Cerebellar nuclear complex (tissue), 1 donor: ENCODE measurements at places on chromosomes 6 and 20.

DNA sequence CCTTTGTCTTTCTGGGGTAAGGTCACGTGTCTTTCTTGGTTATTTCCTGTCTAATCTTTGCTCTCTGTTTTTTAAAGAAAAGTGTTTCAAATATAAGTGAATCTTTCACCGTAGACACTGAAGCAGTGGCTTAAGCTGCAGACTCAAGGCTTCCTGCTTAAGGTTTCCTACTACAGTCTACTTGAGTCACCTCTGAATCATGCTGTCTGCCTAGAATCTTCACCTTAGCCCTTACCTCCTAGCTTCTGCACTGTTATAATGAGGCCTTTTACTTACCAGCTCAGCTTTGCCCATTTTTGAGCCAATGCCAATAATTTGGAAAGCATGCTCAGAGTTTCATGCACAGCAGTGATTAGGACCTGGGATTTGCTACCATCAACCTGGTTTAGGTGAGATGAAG lies 30.6 kb downstream of the ADGRF4 start:
- no peak for DNase-seq

- DNase-seq = no peak
Measured at GRCh38 chr20:50655311-50655880, 35.9 kb downstream of the RIPOR3 start.

DNA sequence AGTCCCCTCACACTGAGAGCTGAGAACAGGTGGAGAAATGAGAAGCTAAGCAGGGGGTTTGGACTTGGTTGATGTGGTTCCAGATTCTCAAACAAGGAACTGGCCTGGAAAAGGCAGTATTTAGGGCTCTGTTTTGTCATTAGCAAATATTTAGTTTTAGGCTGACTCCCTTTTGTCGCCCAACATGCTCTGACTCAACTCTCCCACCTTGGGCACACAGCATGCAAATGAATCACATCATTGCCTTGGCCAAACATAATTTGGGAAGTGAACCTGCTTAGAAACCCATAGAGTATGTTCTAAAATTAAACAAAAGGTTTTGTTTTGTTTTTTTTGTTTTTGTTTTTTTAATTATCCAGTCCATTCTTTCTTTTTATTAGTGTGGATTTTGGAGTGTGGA lies 9.5 kb upstream of the UQCC2 start:
- no peak for DNase-seq

DNA sequence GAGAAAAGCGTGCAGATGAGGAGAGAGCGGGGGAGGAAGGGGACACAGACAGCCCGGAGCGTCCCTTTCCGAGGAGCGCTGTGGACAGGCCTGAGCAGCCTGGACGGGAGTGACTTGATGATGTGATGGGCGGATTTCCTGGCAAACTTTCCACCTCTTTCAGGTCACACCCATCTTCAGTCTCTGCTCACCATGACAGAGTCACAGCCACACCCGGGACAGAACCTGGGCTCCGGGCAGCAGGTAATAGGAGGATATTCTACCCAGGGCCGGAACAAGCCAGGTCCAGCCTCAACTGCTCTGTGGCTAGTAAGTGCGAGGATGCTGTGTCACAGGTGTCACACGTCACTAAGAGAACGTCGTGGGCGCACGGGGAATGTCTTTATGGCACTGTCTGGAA lies 84.3 kb downstream of the THBS2 start:
- DNase-seq = no peak

DNA sequence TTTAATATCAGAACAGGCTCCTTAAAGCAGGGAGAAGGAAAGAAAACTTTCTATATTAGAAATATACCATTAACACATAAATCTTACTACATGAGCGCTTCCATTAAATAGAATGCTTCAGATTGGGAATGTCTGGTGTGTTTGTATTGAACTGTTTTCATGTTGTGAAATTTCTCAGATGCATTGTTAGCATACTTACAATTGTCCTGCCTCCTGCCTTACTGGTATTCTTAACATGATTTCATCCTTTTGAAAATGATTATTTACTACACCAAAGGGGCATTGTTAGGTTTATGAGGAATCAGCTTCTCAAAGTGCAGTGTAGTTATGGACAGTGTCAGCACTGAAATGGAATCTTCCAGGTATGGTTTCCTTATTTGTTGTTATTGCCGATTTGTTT lies 145.6 kb downstream of the MTFR2 start:
- DNase-seq = no peak

GRCh38 chr6:36180126-36180525 lies 16.4 kb upstream of the BRPF3 start:
- no peak for DNase-seq

DNA sequence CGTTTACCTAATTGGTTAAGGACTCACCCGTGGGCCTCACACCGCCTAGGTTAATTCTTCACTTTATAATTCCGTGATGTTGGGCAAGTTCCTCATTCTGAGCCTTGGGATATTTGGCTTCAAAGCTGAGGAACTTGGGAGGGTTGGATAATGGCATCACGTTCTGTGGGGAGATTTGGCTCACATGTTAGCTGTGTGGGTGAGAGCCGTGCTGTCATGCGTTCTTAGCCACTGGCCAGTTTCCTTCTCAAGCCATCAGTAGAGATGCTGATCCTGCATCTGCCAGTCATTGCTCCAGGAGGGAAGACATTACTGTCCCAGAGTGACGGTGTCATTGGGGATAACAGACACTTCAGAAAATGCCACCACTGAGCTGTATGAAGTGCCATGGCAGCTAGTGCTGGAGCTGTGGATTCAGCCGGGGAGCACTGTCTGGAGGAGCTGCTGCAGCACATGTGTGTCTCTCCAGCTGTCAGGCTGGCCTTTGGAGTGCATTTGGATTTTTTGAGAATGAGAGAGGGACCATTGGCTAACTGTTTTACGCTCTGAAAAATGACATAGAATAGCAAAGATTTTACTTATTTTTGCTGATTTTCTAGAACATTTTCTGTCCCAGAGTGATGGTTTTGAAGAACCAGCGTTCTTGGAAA lies 16.5 kb downstream of the IGF2R start:
- no peak for DNase-seq

DNA sequence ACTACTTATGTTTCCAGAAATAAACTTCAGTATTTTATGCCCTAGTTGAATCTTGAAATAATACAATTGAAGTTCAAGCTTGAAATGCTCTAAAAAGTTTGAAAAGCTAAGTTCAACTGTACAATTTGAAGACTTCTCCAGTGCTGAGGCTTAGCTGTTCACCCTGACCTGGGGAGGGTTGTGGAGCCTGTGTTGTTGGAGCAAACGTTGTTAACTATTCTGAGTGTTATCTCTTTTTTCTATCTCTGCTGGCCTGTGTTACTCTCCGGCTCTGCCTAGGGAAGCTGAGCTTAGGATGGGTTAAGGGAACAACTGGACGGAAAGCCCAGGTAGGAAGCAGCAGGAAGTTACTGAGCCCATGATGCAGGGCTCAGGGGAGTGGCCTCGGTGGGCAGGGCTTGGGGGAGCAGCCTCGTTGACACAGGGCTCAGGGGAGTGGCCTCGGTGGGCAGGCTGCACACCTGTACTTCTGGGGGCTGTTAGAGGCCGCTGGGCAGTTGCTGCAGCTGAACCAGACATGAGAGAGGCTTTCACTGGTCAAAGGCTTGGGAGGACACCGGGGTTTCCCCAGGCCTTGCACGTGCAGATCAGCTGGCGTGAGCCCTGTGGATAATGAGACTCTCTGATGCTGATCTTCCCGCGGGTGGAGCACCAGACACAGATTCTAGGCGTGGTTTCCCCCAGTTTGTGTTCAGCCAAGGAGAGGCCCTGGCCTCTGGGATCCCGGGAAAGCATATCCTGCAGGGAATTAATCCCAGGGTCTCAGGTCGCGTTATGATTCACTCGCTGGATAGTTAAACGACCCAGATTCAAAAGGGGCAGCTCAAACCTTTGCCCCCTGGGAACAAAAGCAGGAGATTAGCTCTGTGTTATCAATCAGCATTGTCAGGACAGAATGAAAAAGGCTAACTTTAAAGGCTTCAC lies 58.9 kb downstream of the ERMARD start:
- no peak for DNase-seq

- DNase-seq = no peak
Measured at GRCh38 chr6:73985891-73986290, 289.9 kb downstream of the CD109 start.

DNA sequence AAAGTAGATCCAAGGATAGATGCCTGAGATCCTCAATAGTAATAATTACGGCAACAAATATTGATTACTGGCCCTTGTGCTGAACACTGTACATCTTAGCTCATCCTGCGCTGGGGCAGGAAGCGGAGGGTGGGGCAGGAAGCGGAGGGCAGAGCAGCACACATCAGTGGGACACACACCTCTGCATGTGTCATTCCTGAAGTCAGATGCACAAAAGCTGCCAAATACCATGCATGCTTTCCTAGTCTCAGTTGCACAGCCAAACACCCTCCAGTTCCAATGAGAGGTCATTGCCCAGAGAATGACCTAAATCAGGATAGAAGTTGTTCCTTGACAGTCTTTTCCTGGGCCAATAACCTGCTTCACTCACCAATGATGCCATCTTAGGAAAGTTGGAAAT lies 74.4 kb upstream of the FOXC1 start:
- no peak for DNase-seq

- DNase-seq = no peak
Measured at GRCh38 chr6:41487860-41488432, 58.2 kb upstream of the FOXP4 start.

- DNase-seq = no peak
Measured at GRCh38 chr6:15473741-15474161, 189.1 kb downstream of the DTNBP1 start.

DNA sequence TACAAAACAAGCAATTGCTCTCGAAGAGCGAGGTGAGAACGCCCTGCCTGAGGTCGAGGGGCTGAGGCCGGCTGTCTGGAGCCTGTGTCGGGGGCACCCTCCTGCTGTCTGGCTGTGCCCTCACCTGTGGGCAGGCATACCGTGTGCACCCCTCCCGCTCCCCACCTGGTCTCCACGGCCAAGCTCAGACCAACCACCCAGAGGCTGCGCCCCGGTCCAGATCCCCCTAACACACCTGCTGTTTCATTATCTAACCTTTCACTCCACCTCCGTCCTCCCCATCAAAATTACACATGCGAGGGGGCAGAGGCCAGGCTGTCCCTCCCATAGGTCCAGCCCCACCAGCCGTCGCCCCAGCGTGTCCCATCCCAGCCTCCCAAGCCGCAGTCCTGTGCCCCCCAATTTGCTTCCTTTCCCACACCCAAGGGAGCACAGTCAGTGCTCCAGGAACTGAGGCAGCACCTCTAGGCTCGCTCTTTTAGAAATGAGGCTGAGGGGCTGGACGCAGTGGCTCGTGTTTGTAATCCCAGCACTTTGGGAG lies 35.2 kb downstream of the NTSR1 start:
- no peak for DNase-seq

GRCh38 chr6:75296811-75297779 lies 12.5 kb upstream of the TMEM30A start:
- DNase-seq = peak; percentile 1

DNA sequence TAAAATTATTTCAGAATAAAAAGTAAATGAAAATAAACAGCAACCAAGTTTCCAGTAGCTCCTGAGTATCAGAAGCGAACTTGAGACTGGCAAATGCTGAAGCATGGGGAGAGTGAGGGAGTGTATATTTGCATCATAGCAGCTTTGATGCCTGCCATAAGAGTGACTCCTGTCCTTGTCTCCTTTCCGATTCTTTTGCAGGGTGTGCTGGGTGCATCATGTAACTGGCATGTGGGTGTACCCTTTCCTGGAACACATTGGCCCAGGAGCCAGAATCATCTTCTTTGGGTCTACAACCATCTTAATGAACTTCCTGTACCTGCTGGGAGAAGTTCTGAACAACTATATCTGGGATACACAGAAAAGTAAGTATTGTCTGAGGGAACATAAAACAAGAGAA lies 117.4 kb downstream of the ADAT2 start:
- DNase-seq = no peak

- no peak for DNase-seq
Measured at GRCh38 chr6:43680308-43681200, 7.0 kb downstream of the MRPS18A start.

DNA sequence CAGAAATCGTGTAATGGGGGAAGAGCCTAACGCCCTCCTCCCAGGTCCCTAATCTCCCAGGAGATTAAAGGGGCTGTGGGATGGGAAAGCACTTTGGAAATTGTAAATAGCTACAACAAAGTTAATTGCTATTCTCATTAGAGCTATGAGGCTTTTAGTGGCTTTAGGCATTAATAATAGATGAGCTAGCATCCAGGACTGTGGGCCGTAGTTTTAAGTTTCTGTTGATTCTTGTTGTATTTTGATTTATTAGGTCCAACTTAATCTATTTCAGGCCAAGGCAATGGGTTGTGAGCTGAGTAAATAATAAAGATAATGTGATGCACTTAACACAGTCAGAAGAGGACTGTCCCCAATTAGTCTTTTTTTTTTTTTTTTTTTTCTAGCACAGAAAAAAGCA lies 67.7 kb downstream of the ANKRD6 start:
- DNase-seq = no peak

- DNase-seq = no peak
Measured at GRCh38 chr6:18506382-18507017, 119.3 kb downstream of the RNF144B start.

- DNase-seq = no peak
Measured at GRCh38 chr6:82084324-82084920, 163.1 kb downstream of the IBTK start.

DNA sequence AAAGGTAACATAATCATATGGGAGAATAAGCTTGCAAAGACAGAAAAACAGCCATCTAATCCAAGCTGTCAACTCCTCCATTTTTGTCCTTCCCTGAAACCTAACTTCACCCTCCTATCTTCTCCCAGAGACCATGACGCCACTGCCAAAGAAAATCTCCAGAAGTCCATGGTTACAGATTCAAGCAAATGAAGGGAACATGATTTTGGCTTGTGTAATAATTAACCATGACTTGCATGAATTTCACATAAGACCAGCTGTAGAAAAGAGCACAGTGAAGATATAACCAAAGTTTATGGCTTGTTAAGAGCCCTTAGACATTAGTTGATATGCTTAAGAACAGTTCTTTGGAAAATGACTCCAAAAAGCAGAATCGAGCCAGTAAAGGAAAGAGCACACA lies 342.1 kb upstream of the NRSN1 start:
- no peak for DNase-seq

GRCh38 chr6:45462190-45463134 lies 84.7 kb upstream of the SUPT3H start:
- no peak for DNase-seq

- DNase-seq = no peak
Measured at GRCh38 chr20:23034721-23035671, at the start of gene SSTR4. SSTR4 (plus strand) TSS chr20:23035312; CDS start chr20:23035484, 172 bp downstream.

DNA sequence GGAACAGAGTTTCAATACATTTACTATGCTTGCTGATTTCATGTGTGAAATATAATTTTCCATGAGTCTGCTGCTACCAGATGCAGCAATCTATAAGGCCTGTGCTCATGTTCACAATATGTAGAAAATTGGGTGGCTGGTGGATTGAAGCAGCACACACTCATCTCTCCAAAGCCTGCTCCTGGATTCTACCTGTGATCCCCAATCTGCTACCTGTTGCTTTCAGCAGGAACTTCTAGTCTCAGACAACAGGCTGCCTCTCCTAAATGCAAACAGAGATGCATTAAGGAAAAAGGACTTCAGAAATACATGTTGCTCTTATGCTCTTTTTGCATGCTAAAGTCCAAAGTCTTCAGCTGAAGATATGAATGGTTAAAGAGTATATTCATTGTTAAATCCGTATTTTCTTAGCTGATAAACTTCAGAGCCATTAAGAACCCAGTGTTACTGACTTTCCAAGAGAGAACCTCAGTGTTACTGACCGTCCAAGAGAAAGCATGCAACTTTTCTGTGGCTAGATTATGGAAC lies 30.9 kb upstream of the MCM9 start:
- DNase-seq = no peak
